Eye (tissue), 1 donor: ENCODE measurements at places on chromosomes 7 and 10.

- DNase-seq: no peak
Measured at GRCh38 chr10:97664282-97664850, 22.7 kb downstream of the AVPI1 start.

- no peak for DNase-seq
Measured at GRCh38 chr10:103553743-103554487, 60.4 kb downstream of the NEURL1 start.

GRCh38 chr10:70991140-70992124 lies 103.1 kb upstream of the PCBD1 start:
- no peak for DNase-seq

DNA sequence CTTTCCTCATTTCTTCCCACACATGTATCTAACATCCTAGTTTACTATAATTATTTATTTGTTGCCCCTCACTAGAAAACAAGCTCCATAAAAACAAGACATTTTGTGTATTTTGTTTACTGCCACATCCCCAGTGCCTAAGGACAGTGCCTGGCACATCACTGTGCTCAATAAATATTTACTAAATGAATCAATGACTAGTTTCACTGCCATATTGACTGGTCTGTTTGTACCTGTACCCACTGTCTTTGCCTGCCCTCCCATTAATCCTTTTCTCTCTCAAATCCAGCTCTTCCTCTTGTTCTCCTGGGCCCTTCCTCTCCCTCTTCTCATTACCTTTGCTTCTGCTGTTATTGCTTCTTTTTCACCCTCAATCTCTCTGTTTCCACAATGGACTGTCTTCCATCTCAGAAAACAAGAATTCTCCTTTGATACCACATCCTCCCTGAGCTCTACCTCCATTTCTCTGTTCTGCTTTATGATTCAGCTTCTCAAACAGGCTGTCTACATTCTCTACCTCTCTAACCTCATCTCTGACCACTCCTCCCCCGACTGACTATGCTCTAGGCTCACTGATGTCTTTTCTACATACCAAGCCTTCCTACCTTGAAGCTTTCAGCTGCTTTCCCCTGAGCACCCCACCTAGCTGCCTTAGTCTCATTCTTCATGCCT lies 8.3 kb upstream of the FAM133B start:
- DNase-seq: no peak

GRCh38 chr7:156607332-156608172 lies 33.0 kb upstream of the RNF32 start:
- no peak for DNase-seq

DNA sequence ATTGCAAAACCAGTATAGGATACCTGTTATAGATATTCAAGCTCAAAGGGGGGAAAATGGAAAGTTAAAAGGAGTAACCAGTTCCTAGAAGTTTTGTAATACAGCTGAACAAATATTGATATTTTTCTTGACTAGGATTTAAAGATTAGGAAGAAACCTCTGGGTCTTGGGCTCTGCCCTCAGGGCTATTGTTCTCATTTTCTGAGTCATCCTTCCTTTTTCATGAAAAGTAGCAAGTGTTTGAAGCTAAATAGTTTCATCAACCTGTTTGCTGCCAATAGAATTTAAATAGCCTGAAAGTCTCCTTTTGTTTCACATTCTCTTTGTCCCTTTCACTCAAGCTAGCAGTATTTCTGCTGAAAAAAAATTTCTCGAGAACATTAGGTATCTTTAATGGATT lies 1061.1 kb upstream of the GHITM start:
- DNase-seq: no peak
